ENCODE measurements at places on chromosomes 3 and 15.

GRCh38 chr15:89174476-89174875 lies 46.9 kb downstream of the RLBP1 start:
- no peak for DNase-seq

DNA sequence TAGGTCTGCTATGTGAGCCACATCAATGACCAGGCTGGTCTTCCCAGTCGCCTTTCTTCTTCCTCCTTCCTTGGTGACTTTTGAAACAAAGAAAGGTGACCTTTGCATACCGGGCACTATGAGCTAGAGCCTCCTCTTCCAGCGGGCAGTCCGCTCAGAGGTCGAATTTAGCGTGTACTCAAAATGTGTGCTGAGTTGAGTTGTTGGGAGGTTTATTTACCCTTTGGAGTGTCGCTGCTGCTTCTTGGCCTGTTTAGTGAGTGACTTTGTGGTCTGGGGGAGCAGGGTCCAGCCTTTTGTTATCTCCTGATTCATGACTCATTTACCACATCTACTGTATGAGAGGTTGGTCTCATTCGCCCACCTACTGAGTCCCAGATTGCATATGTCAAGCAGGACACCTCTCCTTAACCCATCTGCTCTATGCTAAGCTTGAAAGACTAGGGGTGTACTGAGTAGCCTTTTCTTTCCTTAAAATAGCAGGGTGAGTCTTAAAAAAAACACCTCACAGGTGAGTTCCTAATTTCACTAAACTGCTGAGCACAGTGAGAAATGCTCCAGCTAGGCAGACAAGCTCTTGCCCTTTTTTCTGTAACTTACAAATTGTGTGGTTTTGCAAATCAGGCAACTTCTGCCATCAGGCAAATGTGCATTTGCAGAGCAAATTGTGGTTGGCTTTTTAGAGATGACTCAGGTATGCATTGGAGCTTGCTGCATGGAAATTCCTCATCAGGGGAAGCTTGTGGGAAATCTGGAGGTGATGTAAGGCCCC lies 3.2 kb upstream of the SIAH2 start:
- DNase-seq: no peak

DNA sequence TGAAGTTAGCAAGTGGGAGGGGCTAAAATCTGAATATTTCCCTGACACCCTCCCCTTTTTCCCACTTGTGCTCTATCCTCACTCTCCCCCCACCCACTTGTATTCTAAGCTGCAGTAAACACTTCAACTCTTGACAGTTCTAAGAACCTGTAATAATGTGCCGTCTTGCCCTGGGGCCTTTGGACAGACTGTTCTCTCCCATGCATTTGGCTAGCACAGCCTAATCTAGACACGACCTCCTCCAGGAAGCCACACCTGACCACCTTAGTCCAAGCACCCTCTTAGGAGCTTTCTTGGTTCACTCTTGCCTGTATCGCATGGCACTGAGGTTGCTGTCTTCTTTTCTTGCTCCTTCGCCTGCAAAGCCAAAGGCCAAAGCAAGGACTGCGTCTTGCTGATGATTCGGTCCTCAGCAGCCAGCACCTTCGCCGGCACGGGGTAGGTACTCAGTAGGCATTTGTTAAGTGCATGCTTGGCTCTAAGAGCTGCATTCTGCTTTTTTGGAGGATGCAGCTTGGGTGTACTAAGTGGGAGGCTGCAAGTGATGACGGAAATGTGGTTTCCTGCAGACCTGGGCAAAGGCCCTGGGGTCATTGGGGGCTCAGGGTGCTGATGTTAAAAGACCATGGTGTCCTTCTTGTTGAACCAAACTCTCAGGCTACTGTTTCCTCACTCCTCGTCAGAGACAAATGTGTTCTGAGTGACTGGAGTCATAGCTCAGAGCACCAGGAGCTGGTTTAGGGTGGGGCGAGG lies 2.0 kb upstream of the ZNF710 start:
- no peak for DNase-seq

DNA sequence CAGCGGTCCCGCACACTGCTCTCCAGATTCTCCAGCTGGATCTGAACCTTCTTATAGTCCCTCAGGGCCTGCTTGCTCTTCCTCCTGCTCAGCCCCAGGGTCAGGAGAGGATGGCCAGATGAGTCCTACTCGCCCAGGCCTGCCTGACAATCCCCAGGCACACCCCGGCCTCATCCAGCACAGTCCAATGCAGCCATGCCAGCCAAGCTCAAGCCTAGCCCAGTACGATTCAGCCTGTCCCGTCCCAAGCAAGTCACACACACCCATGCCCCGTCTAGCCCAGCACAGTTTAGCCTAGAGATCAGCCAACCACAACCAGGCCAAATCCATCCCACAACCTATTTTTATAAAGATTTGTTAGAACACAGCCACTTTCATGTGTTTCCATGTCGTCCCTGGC lies 16.8 kb downstream of the PLXNB1 start:
- DNase-seq: no peak

- DNase-seq: no peak
Observed at GRCh38 chr3:100141586-100141985, 27.3 kb upstream of the FILIP1L start.

GRCh38 chr3:98259707-98260106 lies 4.3 kb upstream of the OR5H6 start:
- DNase-seq: no peak

GRCh38 chr3:30467596-30468238 lies 138.7 kb upstream of the TGFBR2 start:
- DNase-seq: no peak

DNA sequence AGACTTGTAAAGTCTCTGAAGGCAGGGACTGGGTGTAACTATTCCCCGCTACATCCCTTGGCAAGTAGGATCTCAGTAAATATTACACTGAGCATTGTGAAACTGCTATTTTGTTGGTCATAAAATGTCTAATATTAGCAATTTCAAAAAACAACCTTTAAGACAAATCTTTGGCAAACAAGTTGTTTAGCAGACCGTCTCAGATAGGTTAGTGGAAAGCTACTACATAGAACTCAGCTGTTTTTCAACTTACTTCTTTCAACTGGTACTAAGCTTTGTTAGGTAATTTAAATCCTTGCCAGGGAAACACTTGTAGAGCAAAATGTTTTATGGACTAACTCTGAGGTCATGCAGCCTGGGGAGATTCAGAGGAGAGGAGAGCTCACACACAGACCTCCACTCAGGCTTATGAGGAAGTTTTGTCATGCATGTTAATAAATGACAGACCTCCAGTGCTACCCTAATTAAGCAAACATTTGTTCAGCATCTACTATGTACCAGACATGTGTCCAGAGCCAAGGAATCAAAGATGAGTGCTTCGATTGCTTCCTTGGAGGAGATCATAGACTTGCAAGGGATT lies 61.6 kb upstream of the STAC start:
- DNase-seq: no peak

- DNase-seq: no peak
Observed at GRCh38 chr3:26840272-26840870, 217.8 kb downstream of the LRRC3B start.

GRCh38 chr3:29333576-29333975 lies 52.7 kb downstream of the RBMS3 start:
- no peak for DNase-seq

DNA sequence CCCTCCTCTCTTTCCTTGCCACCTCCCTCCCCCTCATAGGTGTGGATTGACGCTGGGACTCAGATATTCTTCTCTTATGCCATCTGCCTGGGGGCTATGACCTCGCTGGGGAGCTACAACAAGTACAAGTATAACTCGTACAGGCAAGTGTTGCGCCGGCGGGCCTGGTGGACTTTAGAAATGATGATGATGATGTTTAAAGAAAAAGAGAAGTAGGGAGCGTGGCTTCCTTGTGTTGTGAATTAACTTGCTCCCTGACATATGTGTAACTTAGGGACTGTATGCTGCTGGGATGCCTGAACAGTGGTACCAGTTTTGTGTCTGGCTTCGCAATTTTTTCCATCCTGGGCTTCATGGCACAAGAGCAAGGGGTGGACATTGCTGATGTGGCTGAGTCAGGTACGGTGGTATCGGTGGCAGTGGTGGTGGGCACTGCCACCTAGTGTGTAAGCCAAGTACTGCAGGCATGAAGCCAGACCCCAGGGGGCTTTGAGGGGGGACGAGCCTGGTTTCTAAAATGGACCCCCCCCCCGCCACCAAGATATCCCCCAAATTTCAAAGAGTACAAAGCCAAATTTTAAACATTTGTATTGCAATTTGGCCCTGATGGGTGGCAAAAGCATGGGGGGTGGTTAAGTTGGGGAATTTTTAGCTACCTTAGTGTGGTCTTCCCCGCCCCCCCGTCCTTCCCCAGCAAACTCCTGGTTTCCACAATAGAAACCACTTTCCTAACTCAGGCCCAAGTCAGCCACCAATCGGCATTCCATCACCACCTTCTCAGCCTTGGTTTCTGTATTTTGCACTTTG lies 65.6 kb downstream of the SLC6A6 start:
- DNase-seq: peak; percentile 8

DNA sequence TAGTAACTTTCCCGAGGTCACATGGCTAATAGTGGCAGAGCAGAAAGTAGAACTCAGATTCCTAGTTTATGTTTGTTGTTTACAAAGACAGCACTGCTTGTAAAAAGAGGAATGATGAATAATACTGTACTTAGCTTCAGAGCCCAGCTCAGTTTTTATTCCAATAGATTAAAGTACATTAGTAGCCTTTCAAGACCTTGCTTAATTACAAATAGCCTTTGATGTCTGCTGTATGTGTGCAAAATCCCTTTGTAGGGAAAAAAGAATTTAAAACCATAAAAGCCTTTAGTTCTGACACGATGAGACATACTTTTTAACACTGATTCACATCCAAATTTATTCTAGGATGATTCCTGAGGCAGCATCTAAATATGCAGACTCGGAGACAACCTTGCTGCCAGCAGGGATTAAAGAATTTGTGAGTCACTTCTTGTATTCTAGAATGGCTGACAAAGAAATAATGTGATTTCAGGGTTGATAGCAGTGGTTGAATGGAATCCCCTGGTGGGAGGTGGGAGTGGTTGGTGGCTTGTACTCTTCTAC lies 324.2 kb upstream of the TGFBR2 start:
- no peak for DNase-seq

DNA sequence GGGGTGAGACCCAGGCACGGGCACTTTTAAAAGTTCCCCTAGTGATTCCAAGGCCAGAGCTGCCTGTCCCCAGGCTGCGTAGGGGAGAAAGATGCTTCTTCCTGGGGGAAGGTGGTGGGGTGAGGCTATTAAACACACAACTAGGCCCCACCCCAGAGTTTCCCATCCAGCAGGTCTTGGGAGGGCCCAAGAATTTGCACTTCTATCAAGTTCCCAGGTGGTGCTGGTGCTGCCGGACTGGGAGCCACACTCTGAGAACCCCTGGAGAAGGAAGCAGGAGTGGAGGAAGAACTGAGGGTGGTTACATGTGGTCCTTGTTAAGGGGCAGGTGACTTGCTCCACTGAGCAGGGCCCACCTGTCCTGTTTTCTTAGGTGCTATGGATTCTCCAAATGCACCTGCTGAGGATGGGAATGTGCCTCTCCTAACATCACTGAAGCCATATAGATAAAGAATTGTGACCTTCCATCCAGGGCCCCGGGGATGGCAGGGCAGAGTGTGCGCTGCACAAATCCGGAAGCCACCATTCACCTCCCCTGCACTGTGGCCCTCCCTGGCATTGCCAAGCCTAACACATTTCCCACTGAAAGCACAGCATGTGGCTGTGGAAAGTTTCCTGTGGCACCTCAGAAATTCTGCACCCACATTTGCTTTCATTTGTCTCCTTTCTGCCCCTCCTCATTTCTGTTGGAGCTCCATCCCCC lies 111.5 kb upstream of the MEF2A start:
- DNase-seq: no peak

DNA sequence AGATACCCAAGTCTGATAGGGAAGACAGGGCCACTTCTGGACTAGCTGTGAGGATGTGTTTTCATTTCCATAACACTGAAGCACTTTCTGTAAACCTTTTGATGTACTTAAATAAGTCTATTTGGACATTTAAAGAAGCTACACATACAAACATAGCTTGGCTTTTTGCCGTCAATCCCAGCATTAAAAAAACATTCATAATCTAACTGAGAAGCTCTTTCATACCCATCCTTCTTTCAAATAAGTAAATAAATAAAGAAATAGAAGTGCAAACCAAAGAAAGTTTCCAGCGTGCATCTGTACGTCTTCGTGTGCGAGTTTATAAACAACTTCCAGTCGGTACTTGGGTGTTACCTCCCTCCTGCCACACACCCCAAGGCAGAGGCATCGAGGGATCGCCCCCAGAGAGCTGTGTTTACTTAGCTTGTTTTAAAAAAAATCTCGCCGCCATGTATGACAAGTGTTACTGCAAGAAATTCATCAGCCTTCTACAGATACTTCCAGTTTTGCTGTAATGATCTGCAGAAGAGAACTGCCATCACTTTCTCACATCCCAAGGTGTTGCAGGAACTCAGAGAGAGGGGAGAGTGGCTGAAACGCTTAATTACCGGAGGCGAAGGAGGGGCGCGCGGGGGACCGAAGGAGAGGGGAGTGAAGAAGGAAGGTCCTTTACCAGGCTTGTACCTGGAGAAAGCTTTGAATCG lies 9.0 kb upstream of the MEIS2 start:
- DNase-seq: no peak

GRCh38 chr3:207973-208372 lies 11.4 kb downstream of the CHL1 start:
- DNase-seq: no peak

DNA sequence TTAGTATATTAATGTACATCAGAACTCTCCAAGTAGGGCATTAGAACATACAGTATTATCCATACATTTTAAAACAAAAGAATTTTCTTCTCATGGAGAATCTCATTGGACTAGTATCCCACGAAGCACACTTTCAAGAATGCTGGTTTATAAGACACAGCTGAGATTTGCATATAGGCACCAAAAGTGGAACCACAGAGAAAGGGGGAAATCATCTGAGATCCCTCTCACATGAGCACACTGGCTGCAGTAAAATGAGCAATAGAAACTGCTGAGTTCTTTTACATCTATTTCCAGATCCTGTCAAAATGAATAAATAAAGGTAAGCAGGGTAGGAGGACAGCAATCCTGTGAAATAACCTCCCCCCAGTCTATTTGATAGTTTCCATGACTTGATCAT lies 665.3 kb downstream of the FHIT start:
- DNase-seq: no peak

GRCh38 chr3:110234831-110235230 lies 836.8 kb upstream of the NECTIN3 start:
- no peak for DNase-seq

DNA sequence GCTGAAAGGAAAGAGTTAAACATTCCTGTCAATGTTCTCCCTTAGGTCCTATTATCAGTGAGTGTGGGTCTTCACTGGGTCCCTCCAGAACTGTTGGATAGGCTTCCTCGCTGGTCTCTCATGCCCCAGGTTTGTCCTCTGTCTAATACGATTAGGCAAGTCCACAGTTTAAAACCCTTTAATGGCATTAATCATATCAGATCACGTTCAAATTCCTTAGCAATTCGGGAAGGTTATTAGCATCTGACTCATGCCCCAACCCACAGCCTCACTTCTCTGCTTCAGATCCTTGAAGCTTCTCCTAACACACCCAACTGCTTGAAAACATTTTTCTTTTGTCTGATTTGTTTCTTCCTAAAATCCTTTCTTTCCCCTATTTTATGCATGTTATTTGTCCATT lies 224.3 kb upstream of the ATP10A start:
- no peak for DNase-seq

GRCh38 chr3:193560870-193561269 lies 6.2 kb upstream of the ATP13A4 start:
- no peak for DNase-seq

All from activated T-cell treated with anti-CD3 and anti-CD28 coated beads for 48 hours (primary cell).